CD4-positive, alpha-beta T cell treated with Interleukin-4 for 4 hours (primary cell): ENCODE measurements at places on chromosomes 3 and 15.

DNA sequence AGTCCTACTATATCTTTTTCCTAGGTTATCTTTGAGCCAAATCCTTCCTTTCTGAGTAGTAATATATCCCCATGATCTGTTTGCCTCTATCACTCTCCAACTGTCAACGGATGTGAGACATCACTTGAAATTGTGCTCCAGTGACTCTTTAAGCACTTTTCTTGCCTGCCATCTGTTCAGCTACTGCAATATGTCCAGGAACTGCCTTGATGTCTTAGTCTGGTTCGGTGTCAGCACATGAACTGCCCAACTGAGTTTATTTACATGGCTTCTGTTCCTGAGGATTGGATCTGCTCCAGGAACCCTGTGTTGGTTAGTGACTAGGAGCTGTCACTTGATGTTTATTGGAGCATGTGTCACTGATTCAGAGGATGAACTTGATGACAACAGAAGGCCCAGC is 116.5 kb downstream of the SLC9A9 start:
- no peak for DNase-seq

- no peak for DNase-seq
These were observed 408.8 kb downstream of the OCA2 start for GRCh38 chr15:27690290-27690689.

- no peak for DNase-seq
These were observed 158.7 kb downstream of the GBE1 start for GRCh38 chr3:81602781-81603180.

DNA sequence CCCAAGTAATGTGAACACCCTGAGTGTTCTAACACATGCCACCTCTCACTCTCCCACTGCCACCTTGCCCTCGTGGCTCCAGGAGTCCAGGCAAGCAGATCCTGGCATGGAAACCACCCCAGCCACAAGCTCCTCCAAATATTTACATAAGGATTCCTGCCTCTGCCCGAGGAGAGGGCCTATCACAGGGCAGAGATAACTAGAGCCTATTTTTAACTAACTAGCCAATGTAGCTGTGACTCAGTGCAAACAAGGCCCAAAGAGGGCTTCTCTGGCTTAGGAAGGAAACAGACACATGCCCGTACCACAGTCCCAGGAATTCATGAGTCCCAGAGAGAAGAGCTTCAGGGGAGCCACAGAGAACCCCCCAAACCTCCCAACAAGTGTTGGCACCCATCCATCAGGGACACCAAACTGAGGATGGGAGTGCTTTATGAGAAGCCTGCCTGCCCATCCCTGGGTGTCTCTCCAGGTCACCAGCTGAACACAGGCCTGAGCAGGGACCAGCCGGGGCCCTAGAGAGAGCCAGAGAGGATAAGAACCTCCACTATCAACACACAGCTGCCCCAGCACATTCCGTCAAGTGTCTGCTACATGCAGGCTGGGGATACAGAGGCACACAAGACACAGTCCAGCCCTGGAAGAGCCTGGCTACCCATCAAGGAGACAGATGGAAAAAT is 9.2 kb downstream of the FYCO1 start:
- DNase-seq = no peak

- DNase-seq = no peak
These were observed 14.3 kb downstream of the DUOX2 start for GRCh38 chr15:45099549-45100165.

DNA sequence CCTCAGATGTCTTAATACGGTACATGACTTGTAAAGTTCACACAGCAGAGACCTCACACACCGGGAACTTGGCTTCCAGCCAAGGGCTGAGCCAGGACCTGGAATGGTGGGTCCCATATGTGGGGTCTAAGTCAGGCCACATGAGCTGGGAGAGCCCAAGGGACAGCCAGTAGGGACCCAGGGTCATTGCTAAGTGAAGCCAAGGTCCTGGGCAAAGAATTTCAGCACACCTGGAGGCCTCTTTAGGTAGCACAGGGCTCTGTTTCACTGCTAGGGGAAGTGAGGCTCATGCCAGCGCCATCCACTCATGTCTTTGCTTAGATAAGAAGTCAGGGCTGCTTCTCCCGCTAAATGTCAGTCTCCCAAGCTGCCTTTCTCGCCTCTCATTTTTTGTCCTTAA is 116.6 kb upstream of the TLE3 start:
- no peak for DNase-seq

DNA sequence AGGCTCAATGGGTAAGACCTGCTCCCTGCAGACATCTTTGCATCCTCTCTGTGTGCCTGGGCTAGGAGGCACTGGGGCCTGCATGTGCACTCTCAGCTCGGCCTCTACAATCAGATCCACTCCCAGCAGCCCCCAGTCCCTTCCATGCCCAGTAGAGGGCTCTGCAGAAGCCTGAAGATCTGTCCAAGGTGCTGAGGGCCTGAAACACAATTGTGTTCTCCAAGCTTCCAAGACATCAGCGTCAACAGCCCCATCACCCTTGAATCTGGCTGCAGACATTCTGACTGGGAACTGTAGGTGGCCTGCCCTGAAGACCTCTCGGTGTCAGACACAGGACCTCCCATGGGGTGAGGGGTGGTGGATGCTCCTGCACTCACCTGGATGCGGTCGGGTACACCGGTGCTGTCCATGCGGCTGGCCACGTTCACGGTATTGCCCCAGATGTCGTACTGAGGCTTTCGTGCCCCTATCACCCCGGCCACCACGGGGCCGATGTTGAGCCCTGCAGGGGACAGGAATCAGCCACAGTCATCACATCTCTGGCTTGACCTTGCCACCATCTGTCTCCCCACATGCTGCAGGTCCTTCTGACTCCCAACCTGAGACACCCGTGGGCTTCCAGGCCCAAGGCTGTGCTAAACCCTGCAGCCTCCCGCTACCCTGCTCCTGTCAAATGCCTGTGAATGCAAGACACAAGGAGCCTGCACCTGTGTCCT is 84.7 kb downstream of the SEC22A start:
- peak; percentile 24 for DNase-seq

- DNase-seq = no peak
These were observed 99.4 kb downstream of the XRN1 start for GRCh38 chr3:142348460-142348859.

DNA sequence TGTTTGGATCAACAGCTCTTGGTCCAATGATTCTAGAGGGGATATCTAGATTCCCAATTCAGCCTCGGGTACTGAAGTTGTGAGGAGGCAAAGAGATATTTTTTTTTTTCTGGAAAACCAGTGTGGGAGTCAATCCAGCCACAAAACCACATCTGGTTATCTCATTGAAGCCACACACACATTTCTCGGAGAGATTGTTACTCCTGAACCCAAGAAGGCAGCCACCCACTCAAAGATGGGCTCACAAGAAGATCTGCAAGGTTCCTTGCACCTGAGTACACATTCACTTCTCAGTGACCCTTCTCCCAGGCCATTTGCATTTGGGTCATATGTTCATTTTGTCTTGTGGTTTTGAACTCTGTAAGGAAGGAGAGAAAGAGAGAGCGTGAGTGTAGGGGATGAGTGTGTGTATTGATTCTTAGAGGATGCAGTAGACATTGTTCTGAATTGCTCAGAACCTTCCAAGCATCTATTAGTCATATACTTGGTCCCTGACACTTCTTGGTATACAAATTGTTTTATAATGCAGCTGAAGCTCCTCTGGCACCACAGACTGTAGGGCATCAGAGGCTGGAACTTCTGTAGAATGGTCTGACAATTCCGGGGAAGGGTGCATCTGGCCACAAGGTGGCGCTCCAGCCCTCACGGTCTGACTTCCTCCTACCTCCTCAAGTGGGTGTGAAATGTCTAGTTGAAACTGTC is 39.3 kb upstream of the TRA2B start:
- DNase-seq = peak; percentile 76

GRCh38 chr3:37906734-37907282 is 45.1 kb downstream of the CTDSPL start:
- DNase-seq = no peak

DNA sequence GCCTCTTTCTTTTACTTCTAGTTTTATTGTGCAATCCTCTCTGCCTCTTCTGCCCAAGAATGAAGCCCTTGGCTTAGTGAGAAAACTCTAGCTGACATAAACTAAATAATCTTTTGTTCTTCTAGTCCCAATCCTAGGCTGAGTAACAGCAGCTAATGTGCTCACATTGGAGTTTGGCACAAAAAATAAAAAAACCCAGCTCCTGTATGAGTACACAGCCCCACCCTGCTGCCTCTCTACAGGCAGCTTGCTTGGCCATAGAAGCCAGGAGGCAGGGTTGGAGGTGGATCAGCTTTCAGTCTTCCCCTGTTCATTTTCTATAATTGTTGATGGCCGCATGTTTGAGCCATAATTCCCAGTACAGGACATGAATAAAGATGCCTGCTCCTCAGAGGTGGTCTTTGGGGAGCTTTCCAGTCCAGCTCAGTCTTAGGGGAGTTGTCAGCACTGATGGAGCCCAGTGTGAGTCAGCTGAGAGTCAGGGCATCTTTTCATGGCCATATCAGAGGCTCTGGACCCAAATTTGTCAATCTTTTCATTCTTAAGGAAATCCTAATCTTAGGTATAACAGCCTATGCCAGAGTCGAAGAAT is 46.7 kb downstream of the RTP1 start:
- no peak for DNase-seq

GRCh38 chr3:51967384-51968169 is at the start of gene PCBP4:
PCBP4 (minus strand) TSS chr3:51967454; CDS start chr3:51961240, 6,214 bp downstream.
- peak; percentile 26 for DNase-seq

DNA sequence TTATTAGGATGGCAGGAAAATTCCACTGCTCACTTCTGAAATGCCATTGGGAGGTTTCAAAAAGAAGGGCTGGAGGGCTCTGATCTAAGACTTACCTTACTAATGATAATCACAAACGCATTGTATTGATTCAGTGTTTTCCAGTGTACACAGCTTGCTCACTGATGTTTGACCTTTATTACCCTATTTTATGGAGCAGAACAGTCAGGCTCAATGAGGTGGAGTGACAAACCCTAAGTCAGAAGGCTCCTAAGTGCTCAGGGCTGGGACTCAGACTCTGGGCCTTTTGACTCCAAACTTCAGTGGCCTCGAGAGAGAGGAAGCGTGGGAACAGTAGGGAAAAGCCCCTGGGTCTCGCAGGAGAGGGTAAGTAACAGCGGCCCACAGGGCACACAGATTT is 20.3 kb upstream of the RAD18 start:
- no peak for DNase-seq

DNA sequence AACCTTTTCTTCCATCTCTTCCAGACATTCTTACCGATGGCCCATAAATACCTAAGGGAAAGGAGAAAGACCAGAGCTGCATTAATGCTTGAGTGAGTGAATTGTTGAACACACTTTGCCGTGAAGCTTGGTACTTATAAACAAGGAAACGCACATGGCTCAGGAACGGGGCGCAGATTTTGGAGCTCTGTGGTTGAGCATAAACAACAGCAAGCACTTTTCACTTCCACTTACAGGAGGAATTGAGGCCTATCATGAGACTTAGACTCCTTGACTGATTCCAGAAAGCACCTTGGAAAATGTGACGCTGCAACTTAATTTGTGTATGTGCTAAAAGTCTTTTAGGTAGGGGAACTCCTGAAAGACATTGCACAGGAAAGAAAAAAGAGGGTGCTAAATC is 197.5 kb upstream of the FEZF2 start:
- DNase-seq = no peak

DNA sequence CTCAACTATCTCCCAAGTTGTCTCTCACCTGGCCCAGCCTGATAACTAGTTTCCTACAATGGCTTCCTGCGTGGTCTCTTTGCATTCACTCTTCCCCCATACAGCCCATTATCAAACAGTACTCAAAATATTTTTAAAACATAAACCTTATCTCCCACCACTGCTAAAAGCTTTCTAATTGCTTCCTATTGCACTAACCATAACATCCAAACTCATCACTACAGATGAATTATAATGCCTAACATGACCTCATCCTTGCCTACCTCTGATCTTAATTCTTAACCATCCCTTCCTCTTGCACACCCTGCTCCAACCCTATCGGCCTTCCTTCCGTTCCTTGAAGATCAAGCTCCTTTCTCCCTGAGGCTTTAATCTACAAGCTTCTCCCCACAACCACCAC is 17.0 kb downstream of the ACAP2 start:
- no peak for DNase-seq

DNA sequence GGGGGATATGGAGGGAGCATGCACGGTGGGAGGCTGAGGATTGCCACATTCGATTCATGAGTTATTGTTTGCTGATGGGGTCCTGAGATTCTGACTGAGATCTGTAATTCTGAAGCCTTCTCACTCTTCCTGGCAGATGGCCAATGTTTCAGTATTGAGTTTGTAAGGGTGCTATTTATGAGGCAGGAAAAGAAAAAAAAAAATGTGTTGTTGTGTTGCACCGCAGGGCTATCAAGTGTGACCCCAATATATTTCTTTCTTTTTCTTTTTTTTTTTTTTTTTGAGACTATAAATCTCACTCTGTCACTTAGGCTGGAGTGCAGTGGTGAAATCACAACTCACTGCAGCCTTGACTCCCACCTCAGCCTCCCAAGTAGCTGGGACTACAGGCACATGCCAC is 3.2 kb upstream of the SENP2 start:
- peak; percentile 56 for DNase-seq

- no peak for DNase-seq
These were observed 3.1 kb upstream of the DYNLT2B start for GRCh38 chr3:196321162-196321561.

GRCh38 chr15:90816401-90817116 is 51.8 kb upstream of the FURIN start:
- no peak for DNase-seq

- DNase-seq = no peak
These were observed 178.5 kb upstream of the RASGRP1 start for GRCh38 chr15:38743147-38743546.

- peak; percentile 19 for DNase-seq
These were observed 1.1 kb upstream of the PARP15 start for GRCh38 chr3:122576174-122576940.

DNA sequence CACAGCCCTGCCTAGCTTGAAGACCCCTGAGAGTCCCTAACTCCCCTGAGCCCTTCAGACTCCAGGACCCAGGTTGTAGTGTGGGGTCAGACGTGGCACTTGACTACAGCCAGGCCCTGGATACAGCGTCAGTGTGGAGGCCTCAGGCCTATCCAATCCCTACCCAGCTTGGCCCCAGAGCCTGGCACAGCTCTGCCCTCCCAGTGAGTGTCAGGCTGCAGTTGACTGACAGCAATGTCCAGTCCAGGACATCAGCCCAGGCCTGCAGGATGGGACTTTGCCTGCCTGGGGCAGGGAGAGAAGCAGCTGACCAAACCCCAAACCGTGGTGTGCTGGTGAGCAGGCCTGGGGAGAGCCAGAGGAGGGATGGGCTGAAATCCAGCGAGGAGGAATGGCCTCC is 27.3 kb downstream of the KLF13 start:
- no peak for DNase-seq
